Kidney (tissue), 22 donors: ENCODE measurements at places on chromosomes 6 and 20.

DNA sequence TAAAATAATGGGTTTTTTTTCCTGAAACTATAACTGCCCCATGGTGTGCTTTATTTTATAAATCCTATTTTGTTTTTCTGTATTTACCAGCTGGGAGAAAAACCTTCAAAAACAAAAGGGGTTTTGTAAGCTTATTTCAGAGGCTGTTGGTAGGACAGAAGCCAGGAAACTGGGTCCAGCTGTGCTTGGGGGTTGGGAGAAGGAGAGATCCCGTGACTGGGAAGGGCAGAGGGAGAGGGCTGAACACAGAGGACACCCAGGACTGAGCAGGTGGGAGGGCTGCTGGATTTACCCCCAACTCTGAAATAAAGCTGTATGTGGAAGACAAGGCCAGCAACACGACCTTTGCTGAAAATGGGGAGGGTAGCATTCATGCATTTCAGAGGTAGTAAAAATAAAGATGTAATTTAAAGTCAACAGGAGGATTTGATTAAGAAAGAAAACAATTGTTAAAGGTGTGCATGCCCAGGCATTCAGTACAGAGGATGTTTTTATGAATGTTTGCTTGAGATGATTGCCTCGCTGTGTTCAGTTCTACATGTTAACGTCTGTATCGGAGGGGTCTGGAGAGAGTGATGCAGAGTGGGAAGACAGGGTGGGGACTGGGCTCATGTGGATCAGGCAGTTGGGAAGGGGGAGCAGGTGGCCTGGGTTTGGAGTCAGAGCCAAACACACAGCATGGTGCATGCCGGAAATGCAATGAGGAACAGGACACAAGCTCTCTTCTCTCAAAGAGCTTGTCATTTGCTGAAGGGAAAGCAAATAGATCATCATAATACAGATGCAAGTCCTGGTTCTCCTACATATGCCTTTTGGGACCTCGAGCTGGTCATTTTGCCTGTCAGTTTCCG lies 21.4 kb downstream of the ARFGEF3 start:
- DNase-seq = peak; percentile 40

DNA sequence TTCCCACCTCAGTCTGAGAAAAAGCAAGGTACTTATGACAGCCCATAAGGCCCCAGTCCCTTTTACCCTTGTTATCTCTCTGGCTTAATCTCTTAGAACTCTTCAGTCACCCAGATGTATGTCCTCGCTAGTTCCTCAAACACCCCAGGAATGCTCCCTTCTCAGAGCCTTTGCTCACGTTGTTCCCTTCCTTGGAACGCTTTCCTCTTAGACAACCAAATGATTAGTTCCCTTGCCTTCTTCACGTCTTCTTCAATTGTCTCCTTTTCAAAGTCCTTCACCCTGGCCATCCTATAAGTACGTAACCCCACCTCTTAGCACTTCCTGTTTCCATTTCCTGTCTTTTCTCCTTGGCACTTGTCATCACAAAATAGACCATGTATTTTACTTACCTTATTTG lies 1.1 kb upstream of the APOBEC2 start:
- DNase-seq = no peak

DNA sequence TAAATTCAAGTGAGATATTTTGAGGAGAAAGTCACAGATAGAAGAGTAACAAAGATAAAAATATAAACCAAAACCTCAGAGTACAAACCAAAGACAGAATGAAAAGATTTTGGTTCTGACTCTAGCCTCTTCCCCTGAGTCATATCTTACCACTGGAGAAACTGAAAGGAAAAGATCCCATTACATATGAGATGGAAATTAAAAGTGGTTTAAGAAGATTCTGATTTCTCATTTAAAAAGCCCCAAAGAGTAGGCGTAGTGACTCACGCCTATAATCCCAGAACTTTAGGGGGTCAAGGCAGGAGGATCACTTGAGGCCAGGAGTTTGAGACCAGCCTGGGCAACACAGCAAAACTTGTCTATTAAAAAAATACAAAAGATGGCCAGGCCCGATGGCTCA lies 30.6 kb downstream of the SPINT4 start:
- no peak for DNase-seq

DNA sequence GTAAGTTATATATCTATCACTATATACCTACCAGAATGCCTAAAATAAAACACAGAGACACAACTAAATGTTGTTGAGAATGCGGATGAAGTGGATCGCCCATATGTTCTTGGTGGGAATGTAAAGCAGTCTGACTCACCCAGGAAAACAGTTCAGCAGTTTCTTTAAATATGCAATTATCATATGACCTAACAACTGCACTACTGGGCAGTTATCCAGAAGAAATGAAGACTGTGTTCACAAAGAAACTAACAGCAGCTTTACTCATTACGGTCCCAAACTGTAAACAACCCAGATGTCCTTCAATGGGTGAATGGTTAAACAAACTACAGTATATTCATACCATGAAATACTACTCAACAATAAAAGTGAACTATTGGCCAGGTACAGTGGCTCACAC lies 14.3 kb upstream of the ZC3H12D start:
- no peak for DNase-seq

- no peak for DNase-seq
Measured at GRCh38 chr6:26312096-26312463, 52.9 kb upstream of the BTN3A2 start.

- DNase-seq = no peak
Measured at GRCh38 chr6:75393806-75394205, 99.8 kb downstream of the FILIP1 start.

DNA sequence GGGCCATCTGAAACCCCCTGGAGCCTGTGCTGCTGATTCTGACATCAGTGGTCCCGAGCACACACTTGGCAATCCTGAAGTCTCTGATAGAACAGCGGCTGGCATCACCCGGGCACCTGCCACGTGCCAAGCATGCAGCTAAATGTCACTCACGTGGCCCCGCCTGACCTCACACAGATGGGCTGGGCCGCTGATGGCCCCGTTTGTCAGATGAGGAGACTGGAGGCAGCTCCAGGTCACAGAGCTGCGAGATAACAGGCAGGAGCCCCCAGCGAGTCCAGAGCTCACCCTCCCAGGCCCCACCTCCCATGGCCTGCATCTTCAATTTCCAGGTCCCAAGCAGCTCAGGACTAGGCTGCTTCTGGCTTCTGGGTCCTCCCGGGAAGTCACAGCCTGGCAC lies 67.2 kb downstream of the YTHDF1 start:
- DNase-seq = peak; percentile 59

DNA sequence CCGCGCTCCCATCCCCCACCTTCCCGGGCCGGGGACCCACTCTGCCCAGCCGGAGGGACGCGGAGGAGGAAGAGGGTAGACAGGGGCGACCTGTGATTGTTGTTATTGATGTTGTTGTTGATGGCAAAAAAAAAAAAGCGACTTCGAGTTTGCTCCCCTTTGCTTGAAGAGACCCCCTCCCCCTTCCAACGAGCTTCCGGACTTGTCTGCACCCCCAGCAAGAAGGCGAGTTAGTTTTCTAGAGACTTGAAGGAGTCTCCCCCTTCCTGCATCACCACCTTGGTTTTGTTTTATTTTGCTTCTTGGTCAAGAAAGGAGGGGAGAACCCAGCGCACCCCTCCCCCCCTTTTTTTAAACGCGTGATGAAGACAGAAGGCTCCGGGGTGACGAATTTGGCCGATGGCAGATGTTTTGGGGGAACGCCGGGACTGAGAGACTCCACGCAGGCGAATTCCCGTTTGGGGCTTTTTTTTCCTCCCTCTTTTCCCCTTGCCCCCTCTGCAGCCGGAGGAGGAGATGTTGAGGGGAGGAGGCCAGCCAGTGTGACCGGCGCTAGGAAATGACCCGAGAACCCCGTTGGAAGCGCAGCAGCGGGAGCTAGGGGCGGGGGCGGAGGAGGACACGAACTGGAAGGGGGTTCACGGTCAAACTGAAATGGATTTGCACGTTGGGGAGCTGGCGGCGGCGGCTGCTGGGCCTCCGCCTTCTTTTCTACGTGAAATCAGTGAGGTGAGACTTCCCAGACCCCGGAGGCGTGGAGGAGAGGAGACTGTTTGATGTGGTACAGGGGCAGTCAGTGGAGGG lies 2.8 kb downstream of the SOX4 start:
- peak; percentile 93 for DNase-seq

DNA sequence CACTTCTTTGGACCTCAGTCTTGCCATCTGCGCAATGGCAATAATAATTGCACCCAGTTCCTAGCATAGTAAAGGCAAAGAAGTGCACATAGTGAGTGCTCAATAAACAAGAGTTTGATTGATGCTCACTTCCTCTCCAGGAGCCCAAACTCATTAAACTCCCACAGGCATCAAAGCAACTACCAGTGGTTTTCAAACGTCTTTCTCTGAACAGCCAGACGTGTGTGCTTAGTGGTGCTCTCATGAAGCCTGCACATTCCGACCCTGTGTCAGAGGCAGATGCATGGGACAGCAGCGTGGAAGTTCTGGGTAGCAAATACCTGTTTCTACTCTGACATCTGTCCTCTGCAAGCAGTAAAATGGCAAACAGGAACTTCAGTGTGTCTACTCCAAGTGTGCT lies 146.3 kb upstream of the MAFB start:
- no peak for DNase-seq

DNA sequence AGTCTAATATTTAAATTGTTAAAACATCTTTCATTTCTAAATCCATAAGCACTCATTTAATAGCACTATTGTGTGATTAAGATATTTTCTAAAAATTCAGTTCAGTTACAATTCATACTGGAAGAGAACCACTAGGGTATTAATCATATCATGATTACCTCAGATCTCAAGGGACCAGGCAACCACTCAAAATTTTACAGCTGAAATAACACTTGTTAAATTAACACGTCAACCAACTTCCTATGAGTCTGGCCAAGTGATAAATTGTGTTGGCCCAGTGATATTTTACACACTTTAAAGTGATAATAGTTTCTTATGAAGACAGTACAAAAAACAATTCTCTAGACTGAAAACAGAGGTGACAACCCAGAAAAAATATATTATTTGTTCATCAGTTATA lies 869.0 kb upstream of the ADGRB3 start:
- no peak for DNase-seq

DNA sequence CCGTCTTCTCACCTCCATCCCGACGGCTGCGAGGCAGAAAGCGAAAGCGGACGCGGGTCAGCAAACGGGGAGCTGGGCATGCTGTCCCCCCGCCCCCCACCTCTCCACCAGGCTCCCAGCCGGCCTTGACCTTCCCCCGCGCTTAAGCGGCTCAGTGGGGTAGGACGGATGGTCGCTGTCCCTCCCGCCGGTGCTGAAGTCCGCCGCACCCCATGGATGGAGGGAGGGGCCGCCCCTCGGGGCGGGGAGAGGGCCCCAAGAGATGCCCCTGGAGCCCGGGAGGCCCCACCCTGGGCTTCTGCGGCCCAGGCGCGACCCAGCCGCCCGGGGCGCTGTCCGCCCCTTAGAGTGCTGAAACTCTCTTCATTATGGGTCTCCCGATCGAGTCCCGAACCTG lies at the start of gene KCNB1:
Gene KCNB1, minus strand, starts transcription at position 48 of the 397 bp plus-strand sequence. CDS start 188 bp downstream, outside the sequence.
- peak; percentile 95 for DNase-seq

DNA sequence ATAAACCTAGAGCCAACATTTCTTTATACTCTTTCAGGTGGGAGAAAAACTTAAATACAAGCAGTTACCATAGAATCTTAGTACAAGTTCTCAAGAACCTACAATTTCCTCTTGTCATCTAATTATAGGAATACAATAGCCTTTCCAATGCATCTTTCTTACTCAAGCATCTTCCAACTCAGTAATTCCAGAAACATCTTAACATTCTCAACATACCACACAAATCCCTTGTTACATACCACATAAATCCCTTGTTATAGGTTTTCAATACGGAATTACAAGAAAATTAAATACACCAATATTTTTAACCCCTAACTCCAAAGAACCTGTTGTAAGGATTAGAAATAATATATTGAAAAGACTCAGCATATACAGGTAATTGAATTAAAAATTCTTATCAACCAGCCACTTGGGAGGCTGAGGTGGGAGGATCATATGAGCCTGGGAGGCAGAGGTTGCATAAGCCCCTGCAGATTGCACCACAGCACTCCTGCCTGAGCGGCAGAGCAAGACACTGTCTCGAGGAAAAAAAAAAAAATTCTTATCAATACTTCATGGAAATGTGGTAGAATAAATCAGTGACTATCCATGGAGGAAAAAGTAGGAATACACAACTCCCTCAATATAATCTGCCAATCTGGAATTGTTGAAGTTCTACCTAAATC lies 127.5 kb upstream of the CCDC28A start:
- no peak for DNase-seq

GRCh38 chr6:35024551-35025054 lies 116.5 kb downstream of the TCP11 start:
- DNase-seq = peak; percentile 59

- DNase-seq = no peak
Measured at GRCh38 chr20:7977709-7978108, 37.5 kb upstream of the HAO1 start.

- no peak for DNase-seq
Measured at GRCh38 chr6:2369606-2370005, 124.2 kb upstream of the GMDS start.

- DNase-seq = no peak
Measured at GRCh38 chr6:147704691-147705090, 196.2 kb downstream of the SAMD5 start.

DNA sequence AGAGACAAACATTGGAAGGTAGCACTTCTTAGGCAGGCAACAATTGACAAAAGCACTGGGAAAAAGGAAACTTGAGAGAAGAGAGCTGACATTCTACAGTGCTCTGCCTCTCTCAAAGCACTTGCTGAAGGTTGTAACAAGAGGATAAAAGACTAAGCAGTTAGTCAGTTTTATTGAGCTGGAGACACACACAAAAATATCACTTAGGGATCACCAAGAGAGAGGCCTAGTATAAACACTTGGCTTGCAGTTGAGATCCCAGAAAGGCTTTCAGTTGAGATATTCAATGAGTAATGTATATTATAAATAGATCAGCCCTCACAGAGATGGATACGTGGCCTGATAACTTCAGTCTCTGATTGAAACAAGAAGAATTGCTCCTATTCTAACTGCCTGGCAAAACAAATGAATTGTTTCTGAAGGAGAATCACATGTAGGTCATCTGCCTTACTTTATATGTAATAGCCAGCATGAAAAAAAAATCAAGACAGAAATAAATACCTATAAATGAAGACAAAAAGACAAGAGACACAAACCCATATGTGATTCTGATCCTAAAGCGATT lies 747.2 kb upstream of the MAN1A1 start:
- no peak for DNase-seq

- DNase-seq = peak; percentile 45
Measured at GRCh38 chr6:146545581-146545980, 1.9 kb downstream of the RAB32 start.

DNA sequence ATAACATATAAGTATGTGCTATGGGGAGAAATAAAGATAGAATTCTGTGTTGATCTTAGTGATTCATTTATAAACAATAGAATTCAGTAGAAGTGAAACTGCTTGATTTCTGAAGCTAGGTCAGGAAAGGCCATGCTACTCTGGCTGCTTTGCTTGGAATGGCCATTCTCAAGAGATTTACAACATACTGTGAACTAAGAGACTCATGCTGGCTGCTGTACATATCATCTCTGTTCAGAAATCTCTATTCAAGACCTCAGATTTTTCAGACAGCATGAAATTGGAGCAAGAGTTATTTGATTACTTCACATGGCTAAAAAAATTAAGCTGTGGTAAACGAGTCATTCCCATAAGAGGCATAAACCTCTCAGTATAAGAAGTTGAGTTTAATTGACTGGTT lies 662.6 kb downstream of the BCKDHB start:
- DNase-seq = peak; percentile 1

- DNase-seq = no peak
Measured at GRCh38 chr6:31110825-31111582, 1.4 kb downstream of the C6orf15 start.
